ENCODE measurements at places on chromosomes 1 and 21.
A peak's percentile ranks its signal among the peaks of the same experiment; 100 is the strongest.

- no peak for DNase-seq
These were observed 4.6 kb downstream of the ATP13A2 start for GRCh38 chr1:17007121-17007520.

GRCh38 chr1:42340093-42340492, 5.1 kb upstream of the FOXJ3 start:
- DNase-seq, result no peak

DNA sequence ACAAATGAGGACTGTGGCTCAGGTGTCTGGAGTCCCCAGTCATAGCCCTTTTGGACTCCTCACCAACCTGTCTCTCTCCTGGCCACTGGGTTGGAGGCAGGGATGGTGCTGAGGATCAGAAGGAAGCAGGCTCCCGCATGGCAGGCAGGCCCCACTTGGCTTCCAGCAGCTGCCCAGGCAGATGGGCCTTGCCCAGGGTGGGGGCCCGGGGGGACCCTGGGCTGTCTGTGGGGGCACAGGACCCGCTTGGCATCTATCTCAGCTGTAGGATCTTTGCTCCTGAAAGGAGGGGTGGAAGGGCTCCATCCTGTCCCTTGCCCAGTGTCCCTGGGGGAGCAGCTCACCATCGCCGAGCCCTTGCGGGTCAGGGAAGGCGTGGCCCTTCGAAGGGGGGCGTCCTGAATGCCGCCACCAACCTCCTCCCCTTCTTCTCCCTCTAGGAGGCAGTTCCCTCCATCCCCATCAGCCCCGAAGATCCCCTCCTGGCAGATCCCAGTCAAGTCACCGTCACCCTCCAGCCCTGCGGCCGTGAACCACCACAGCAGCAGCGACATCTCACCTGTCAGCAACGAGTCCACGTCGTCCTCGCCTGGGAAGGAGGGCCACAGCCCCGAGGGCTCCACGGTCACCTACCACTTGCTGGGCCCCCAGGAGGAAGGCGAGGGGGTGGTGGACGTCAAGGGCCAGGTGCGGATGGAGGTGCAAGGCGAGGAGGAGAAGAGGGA, 154.5 kb downstream of the PEX14 start:
- no peak for DNase-seq

DNA sequence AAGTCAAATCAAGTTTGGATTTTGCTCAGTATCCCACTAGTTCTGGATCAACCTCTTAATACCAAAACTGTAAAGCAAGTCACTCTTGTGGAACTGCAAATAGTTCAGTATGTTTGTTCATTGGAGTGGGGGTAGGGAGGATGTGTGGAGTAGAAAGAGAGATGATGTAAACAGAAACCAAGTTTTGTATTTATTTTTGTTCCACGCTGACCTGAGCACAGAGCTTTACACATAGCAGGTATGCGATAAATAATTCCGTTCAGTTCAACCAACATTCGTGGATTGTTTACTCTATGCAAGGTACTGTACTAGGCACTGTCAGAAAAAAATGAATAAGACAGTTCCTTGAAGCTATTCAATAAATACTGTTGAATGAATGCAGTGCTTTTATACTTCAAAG, 4.5 kb upstream of the ZNF644 start:
- DNase-seq, result no peak

GRCh38 chr1:236113324-236114032, 28.9 kb upstream of the GPR137B start:
- DNase-seq, result no peak

DNA sequence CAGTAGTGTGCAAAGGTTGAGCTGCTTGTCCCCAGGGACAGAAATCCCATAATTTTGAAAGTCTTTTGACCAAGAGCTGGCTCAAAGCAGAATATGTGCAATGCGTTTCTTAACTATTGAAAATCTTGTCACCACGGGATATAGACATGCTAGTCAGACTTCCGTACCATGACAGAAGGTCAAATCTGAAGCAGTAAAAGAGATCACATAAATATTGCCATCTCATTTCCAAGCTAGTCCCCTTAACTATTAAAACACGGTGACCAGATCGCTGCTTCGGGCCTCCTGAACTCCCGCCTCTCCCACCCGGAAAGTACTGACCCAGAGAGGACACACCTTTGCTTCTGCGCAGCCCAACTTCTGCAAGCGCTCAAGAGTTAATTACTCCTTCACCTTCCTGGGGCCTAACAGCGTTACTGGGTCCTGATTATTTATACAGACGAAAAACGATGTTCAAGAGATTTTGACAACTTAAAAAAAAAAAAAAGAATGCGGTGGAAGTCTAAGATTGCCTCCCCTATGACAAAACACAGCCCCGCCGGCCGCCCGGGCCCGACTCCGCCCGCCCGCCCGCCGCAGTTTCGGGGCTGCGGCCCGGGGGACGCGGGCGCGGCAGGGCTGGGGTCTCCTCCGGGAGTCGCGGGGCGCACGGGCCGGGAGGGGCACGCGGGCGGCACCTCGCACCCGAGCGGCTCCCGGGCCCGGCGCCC, 692 bp downstream of the SORT1 start:
- no peak for DNase-seq

DNA sequence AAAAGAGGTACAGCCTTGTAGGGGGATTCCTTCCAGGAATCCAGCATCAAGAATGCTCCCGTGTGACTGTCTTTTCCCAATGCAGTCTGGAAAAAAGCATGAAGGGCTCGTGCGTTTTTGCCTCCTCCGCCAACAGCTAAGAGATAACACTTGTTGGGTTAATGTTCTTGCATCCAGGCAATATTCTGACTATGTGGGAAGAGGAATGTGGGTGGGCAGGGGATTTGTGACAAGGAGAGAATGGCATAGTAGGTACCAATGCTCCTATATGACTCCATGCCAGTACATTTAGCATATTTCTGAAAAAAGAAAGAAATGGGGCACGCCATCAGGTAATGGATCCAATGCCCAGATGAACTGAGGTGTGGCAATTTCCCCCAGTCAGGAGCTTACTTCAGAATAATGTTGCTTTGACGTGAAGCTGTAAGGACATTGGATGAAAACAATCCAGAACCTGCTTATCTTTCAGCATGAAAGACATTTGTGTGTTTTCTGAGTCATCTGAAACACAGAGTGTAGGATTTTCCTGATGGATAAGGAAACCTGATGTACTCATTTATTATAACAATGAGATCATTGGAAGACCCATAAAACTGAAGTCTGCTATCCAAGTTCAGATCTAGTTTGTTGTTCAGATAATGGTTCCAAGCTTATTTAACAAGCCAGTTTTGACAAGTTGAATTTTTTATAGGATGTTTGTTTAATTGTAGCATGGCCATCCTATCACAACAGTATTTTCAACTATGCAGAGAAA, 105.5 kb downstream of the LYPLAL1 start:
- no peak for DNase-seq

DNA sequence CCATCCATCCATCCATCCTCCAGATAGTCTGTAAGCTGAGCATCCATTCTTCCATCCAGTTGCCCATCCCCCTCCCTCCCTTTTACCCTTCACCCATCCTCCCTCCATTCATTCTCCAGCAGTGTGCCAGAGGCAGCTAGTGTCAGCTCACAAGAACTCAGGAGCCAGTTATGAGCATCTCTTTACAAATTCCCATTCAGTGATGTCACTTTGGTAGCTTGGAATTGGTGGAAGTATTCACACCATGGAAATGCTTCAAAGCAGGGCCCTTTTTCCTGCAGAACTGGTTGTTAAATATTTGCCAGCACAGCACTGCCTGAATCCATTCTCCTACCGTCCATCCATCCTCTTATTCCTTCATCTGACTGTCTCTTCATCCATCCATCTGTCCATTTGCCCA, 72.5 kb downstream of the ARHGEF10L start:
- no peak for DNase-seq

GRCh38 chr1:231927431-231927830, 300.8 kb downstream of the DISC1 start:
- DNase-seq, result no peak

DNA sequence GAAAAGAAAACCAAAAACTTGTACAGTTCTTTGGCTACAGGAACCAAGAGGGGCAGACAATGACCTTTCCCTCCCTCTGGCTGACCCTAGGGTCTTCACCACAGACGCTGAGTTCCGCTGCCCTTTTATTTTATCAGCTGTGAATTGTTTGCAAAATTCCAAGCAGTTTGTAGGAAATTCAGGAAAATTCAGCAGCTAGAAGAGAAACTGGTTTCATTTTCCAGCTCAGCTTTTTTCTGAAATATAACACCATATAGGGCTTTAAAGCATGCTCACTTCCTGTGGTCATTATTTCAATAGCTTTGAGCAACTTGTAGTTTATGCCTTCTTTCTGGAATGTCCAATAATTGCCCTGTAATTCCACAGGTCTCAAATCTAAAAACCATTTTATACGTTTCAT, 5.5 kb upstream of the PIK3R3 start:
- DNase-seq, result no peak

DNA sequence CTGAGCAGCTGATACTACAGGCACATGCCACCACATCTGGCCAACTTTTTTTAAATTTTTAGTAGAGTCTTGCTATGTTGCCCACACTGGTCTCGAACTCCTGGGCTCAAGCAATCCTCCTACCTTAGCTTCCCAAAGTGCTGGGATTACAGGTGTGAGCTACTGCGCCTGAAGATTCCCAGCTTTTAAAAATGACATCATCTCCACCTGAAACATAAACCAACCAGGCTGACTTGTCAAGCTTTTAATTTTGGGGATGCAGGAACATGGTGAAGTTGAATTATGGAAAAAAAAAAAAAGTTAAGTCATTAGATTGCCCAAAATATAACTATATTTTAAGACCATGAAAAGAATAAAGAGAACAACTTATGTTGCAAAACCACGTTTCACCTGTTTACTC, 186.3 kb upstream of the DMRTA2 start:
- DNase-seq, result no peak

GRCh38 chr1:5915587-5916571, 76.3 kb downstream of the NPHP4 start:
- peak; percentile 48 for DNase-seq

- no peak for DNase-seq
These were observed 19.5 kb upstream of the IFNAR1 start for GRCh38 chr21:33305344-33305671.

- no peak for DNase-seq
These were observed 163.1 kb downstream of the PCNX2 start for GRCh38 chr1:233132445-233132844.

- DNase-seq, result no peak
These were observed 51.6 kb downstream of the GNG4 start for GRCh38 chr1:235597867-235598553.

DNA sequence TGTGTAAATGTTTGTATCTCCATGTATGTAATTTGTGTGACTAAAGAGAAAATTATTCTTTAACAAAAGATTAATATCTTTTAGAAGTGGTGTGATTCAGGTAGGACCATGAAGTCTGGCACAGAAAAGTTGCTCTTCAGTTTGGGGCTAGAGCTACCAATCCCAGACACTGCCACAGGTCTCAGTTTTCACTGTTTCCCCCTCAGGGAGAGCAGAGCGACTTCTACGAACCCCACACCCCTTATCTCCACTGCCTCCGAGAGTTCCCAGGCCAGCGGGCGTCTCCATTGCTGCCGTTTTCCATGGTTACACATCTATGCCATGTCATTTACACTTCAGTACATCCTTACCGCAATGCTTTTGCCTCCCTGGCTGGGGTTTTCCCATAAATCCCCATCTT, 93.0 kb upstream of the SMYD2 start:
- no peak for DNase-seq

DNA sequence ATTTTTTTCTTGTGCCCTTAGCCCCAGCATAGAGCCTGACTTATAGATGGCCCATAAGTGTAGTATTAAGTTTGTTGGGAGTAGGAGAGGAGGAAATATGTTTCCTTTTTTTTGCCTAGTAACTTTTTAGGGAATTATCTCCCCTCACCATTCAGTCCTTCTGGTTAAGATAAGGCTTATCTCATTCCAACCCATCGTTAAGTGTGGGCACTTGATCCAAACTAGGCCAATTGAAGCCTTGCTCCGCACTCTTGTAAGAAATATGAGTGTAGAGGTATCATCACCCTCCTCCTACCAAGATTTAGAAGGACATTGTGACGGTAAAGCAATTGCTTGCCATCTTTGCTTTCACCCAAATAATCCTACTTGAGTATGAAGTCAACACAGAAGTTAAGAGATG, 8.8 kb upstream of the FGGY start:
- DNase-seq, result no peak

- DNase-seq, result peak; percentile 73
These were observed 15.1 kb downstream of the BLACAT1 start for GRCh38 chr1:205440476-205441317.

- DNase-seq, result no peak
These were observed 7.1 kb downstream of the PDZK1IP1 start for GRCh38 chr1:47182676-47183235.

DNA sequence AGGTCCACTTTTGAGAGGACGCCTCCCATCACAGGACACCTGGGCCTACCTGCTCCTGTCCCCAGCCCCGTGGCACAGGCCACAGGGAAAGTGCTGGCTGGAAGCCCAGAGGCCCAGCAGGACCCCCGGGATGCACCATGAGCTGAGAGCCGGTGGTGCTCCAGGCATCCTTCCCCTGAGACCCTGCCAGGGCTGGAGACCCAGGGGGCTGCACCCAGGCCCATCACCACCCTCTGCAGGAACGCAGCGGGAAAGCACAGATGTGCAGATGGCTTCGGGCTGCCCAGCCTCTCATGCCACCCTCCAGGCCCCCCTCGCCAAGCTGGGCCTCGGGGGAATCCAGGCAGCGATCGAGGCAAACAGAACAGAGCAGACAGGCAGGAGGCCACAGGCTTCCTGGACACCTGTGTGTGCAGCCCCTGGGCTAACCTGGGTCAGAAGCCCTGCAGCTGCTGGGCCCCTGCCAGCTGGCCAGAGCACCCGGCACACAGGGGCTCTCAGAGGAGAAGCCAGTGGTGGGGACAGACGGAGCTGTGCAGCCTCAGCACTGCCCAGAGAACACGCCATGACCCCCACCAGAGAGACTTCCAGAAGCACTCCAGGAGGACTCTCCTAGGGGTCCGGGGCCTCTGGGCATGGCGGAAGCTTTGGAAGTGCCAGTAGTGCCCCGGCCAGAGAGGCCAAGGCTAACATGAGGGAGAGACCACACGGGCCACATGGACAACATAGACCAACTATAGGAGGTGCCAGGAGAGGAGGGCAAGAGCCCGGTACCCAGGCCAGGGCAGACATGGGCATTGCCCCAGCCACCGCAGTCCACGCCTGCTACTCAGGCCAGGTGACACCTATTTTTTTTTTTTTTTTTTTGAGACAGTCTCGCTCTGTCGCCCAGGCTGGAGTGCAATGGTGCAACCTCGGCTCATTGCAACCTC, 71.4 kb downstream of the ARHGEF16 start:
- no peak for DNase-seq

GRCh38 chr1:206863266-206863665, 2.2 kb upstream of the IL20 start:
- DNase-seq, result no peak
